ENCODE measurements at places on chromosomes 2 and 18. TPM values are rescaled to one million over a fixed set of nuclear protein-coding genes. Genes with fewer than 3 reads are reported as not detected.

DNA sequence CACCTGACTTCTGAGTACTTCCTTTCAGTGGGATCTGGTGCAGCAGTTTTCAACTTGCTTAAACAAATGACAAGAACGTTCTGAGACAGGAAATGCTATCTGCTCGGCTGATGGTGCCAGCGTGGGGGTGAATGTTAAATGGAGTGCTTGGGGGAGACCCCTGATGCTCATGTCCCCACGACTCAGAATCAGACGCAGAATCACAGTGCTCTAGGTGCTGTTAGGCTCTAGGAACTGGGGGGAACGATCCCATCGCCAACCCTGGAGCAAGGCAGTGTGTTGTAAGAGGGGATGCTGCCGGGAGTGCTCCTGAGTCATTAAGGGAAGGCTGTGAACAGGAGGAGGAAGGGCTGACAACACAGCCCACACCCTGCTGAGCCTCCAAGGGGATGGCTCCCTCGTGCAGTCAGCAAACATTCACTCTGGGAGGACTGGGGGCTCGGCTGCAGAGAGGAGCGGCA lies 34.1 kb upstream of the KCNF1 start:
- peaks cover 29% of the 10 kb centered on the region for H3K27me3 ChIP-seq
- H3K4me3 ChIP-seq, result no peak overlapping the region
- H3K4me1 ChIP-seq, result no peaks in the 10 kb centered on the region
- H3K36me3 ChIP-seq, result no peaks in the 10 kb centered on the region
- DNase-seq, result no peak

- H3K27ac ChIP-seq, result no peak overlapping the region
- peaks cover 17% of the 10 kb centered on the region for H3K36me3 ChIP-seq
- no peaks in the 10 kb centered on the region for H3K27me3 ChIP-seq
- no peak for DNase-seq
Observed at GRCh38 chr2:42293019-42293418, 68.0 kb downstream of the COX7A2L start.

DNA sequence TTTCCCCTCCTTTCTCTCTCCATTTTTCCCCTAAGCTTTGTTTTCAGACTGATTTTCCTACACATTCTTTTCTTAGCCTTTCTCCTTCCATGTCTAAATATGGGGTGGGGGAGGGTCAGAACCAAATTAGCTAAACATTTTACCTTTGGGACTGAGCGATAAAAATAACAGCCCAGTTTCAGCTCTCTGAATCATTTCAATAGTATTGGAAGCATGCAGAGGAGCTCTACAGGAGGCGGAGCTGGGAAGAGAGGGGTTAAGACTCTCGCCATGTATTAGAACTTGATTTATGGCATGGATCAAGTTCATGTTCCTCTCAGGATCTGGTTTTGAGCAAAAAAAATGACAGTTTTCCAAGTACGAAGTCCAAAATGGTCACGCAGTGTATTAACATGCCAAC lies 109.1 kb downstream of the CPO start:
- H3K4me1 ChIP-seq, result no peaks in the 10 kb centered on the region
- no peak overlapping the region for H3K27ac ChIP-seq
- no peaks in the 10 kb centered on the region for H3K36me3 ChIP-seq
- DNase-seq, result no peak

- DNase-seq, result no peak
- no peaks in the 10 kb centered on the region for H3K4me1 ChIP-seq
- no peak overlapping the region for H3K4me3 ChIP-seq
- no peaks in the 10 kb centered on the region for H3K36me3 ChIP-seq
Observed at GRCh38 chr2:99660616-99661406, 171.0 kb upstream of the REV1 start.

The SESTD1 gene
- total RNA-seq, result 135 TPM

The BCL2 gene
- total RNA-seq, result 4.0 TPM

The LCT gene
- total RNA-seq, result 1.4 TPM

The PLGLB1 gene
- total RNA-seq, result not detected

The SLC14A1 gene
- total RNA-seq, result not detected
